ENCODE measurements at places on chromosomes 7 and 10.

GRCh38 chr7:98668255-98668654, 51.2 kb downstream of the NPTX2 start:
- DNase-seq, result no peak

DNA sequence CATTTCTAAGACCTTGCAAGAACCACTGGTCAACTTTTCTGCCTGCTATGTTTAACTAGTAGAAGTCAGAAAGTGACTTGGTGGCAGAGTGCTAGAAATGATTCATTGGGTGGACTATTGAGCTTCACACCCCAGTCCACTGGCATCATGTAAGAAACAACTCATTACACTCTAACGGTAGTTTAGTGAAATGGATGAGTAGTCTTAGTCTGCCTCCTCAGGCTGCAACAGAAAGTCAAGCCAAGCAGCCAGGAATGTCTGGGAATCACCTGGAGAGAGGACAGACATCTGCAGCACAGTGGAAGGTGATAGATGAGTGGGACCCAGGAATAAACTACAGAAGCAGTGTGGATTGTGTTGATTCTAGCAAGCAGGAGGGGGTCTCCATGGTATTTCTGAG, 125.4 kb downstream of the AUTS2 start:
- no peak for DNase-seq

DNA sequence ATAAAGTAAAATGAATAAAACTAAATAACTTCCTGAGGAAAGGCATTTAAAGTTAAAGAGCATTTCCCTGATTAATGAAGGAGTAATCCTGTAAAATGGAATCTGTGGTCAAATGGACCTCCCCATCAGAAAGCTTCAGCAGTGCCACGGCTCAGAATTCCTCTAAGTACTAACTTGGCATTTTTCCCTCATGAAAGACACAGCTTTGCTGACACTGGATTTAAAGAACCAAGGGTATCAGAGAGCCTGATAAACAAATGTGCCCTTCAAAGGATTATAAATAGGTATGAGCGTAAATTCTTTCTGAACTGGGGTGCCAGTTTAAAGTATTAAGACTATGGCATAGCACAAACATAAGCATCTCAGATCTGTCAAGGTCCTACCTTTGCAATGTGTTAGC, 24.2 kb upstream of the RNF148 start:
- no peak for DNase-seq

GRCh38 chr7:51644216-51644615, 327.6 kb upstream of the COBL start:
- no peak for DNase-seq

Data from hematopoietic multipotent progenitor cell treated with erythropoietin and hydrocortisone succinate and interleukin-3 and kit ligand, for 17 days (in vitro differentiated cells).